ENCODE measurements at places on chromosomes 2 and 18.

DNA sequence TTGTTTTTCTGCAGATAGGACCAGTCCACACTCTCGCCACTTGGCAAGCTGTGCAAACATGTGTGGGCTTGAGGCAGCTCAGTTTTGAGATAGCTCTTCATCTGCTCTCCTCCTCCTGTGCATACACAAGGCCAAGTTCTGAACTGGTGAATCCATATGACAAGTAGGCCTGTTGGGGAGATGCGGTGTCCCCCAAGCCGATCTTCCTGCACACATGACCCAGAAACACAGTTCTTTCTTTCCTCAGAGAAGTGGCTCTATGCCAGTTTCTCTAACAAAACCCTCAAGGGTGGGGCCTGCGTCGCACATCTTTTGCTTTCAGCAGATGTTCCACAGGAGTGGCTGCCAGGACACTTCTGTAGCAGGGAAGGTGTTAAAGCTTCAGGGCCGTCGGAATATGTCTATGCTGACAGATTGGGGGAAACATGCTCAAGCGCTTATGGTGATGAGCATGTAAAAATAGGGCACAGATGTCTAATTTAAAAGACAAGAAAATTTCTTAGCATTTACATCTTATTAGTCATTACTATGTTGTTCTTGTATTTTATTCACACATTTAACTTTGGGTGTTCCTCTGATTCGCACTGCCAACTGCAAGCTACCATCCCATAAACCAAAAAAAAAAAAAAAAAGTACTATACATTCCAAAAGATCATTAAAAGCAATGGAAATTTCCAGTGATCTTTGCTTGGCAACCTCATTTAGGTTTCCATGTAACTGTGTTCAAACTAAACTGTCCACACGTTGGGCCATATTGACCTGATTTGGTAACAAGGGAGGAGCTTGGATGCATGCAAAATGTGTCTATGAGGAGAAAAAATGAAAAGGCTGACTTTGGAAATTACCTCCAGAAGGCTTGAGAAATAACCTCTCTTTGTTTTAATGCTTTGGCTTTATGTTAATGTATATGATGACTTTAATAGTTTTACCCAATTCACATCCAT lies 1055.5 kb upstream of the KLHL29 start:
- no peak for DNase-seq

- no peak for DNase-seq
Measured at GRCh38 chr2:42309366-42309765, 51.7 kb downstream of the COX7A2L start.

DNA sequence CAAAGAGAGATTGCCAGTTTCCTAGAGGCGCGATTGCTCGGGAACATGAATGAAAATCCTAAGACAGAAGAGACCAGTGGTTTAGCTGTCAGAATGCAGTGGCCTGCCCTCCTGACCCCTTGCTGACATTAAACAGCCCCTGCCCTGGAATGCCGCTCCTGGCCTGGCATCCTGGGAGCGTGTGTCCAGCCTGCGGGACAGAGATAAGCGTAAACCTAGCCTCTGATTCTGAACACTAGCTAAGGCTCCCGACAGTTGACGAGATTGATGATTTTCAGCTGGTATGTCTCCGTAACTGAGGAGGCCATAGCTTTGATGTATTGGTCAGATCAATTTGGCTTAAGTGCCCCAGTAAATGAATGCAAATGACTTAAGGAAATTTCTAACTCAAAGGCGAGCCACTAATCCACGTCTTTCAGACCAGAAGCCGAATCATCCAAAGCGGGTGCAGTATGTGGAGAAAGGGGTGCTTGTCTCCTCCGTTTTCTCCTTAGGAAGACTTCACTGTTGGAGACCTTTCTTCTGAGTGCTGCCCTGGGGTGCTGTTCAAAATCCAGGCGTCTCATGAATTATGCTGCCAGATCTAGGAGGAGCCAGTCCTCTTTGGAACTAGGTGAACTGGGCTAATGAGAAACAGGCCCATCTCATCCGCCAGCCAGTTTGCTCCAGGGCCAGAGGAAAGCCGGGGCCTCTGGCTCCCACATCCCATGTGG lies 142.5 kb upstream of the L3MBTL4 start:
- no peak for DNase-seq

GRCh38 chr18:61333271-61333745 lies at the start of gene CDH20:
Gene CDH20 (plus strand): TSS chr18:61333430.
- DNase-seq, result no peak

- DNase-seq, result no peak
Measured at GRCh38 chr2:216477283-216478035, 21.2 kb upstream of the RPL37A start.

- DNase-seq, result no peak
Measured at GRCh38 chr18:79345981-79346380, 49.7 kb upstream of the NFATC1 start.

DNA sequence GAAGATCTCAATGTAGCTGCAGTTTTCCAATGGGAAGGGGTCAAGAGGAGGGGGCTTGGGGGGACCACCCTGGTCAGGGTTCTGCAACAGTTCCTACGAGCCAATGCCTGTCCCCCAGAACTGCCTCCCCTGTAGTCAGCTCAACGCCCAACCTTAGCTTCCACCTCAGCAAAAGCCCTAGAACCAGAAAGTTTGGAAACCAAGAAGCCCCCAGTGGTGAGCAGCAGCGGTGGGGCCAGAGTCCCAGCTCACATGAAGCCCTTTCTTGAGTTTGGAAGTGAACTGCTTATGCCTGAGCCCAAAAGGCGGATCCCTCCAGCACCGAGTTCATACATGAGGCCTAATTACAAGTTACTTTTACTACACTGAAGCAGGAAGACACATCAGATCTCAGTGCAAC lies 162.4 kb downstream of the HDAC4 start:
- DNase-seq, result no peak

GRCh38 chr2:84487298-84487996 lies 28.4 kb upstream of the SUCLG1 start:
- no peak for DNase-seq

GRCh38 chr2:150483532-150483931 lies 3.9 kb downstream of the RND3 start:
- no peak for DNase-seq

GRCh38 chr2:58155160-58155778 lies 85.9 kb downstream of the FANCL start:
- no peak for DNase-seq

DNA sequence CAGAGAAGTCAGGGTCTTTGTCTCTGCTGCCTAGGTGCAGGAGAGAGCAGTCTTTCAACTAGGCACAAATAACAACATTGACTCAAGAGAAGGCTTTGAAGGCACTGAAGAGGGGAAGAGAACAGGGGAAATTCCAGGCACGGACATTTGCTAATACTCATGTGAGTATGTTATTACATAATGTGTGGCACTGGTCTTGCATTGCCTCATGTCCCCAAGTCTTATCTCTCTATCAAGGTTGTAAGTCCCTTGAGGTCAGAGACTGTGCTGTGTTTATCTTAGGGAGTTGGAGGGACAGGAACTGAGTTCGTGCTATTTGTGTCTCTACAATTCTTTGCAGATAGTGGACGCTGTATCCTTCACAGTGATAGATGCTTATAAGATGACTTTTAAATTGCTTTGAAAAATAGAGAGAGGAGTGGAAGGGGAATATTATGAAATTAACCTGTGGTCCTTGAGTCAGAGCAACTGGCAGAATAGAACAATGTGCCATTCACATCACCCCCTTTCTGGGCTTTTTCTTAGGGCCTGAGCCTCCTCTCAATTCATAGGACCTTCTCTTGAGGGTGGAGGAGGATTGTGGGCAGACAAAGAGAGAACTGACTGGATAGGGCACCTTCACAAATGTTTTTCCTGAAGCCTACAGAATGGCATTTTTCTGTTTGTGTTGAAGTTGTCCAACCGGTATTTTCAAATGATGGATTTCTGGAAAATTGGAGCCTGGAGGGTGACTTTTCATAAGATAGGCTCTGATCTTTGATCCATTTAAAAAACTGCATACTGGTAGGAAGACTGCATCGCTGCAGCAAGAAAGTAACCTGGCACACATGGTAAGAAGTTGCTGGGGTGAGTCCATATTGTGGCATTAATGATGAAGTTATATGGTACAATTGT lies 96.6 kb upstream of the CXCR4 start:
- no peak for DNase-seq

GRCh38 chr2:239274391-239275043 lies 126.3 kb downstream of the HDAC4 start:
- no peak for DNase-seq

- DNase-seq, result no peak
Measured at GRCh38 chr2:24819442-24820174, 26.4 kb downstream of the CENPO start.

DNA sequence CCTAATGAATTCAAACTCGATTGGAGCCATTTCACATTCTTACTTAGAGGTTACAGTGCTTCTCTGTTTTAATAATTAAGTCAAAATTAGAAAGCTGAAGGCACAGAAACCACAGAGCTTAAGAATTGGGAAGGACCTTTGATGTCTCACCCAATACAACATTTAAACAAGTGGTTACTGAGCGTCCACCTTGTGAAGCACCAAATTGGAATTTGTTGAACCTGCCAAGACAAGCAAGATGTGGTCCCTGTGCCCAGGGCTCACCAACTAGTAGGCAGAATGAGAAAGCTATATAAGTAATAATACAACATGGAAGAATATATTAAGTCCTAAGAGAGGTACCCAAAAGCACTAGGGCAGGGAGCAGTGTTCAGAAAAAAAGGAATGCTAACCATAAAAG lies 64.5 kb upstream of the NPAS2 start:
- DNase-seq, result no peak

DNA sequence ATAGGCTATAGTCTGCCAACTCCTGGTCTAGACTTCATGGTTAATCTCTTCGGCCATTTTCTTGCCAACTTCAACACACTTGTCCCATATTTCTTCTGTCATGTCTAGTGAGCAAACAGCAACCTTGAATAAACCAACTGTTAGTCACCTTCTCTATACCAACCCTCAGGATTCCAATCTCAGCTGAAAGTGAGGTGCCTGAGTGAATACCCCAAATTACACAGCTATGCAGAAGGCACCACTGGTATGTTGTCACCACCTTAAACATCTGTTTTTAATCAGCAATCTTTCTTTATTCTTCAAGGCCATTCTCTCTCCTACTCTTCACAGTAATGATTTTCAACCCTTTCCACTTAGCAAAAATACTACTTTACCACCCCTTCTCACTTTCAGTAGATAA lies 39.3 kb downstream of the THOC1 start:
- no peak for DNase-seq

DNA sequence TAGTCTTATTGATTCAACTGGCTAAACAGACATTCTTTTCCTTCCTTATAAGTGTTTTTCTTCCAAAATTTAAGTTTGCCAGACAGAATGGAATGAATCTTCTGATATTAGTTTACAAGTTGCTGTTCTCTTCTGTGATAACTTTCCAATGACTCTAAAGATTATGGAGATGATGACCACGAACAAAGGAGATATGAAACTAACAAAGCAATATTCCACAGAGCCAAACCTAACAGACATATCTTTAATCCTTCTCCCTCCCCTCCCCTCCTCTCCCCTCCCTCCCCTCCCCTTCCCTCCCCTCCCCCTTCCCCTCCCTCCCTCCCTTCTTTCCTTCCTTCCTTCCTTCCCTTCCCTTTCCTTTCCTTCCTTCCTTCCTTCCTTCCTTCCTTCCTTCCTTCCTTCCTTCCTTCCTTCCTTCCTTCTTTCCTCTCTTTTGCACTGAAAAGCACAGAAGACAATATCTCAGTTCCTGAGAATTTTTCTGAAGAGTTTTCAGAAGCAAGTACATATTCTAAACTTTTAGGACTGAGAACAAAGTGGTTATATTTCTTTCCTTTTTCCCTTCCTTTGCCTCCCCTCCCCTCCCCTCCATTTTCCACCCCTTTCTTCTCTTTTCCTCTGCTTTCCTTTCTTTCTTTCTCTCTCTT lies 89.9 kb downstream of the KCNH7 start:
- DNase-seq, result no peak

GRCh38 chr2:56128235-56128634 lies 55.6 kb upstream of the CCDC85A start:
- no peak for DNase-seq

Measured in kidney capillary endothelial cell (primary cell).